Activated CD4-positive, alpha-beta T cell treated with anti-CD3 and anti-CD28 coated beads, Interleukin-2, amount 10 ng/mL, durations not matched to agents 7 days and 5 days (primary cell): ENCODE measurements at places on chromosomes 4 and X. TPM values are rescaled to one million over a fixed set of nuclear protein-coding genes. Genes with fewer than 3 reads are reported as not detected.

GRCh38 chr4:134548052-134548628 is 346.6 kb upstream of the PABPC4L start:
- H3K4me1 ChIP-seq, result no peaks in the 10 kb centered on the region
- no peaks in the 10 kb centered on the region for H3K36me3 ChIP-seq
- H3K27me3 ChIP-seq, result no peaks in the 10 kb centered on the region
- no peak for DNase-seq
- no peak overlapping the region for H3K4me3 ChIP-seq
- H3K27ac ChIP-seq, result no peak overlapping the region

MED14 gene
- total RNA-seq, result 41.7 TPM

DNA sequence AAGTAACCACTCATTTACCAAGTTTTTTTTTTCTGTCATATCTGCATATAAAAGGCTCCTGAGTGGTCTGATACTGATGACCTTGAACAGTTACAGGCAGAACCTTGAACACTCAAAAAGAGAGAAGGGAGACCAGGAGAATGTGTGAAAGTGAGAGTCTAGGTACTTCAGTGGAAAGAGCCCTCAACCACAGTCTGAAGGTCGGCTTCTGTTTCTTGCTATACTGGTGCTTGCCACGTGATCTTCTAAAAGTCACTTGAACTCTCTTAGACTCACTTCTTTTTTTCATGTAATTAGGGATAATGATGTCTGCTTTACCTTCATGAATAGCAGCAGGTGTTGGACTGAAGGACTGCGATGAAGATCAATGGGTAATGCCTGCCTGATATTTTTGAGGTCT is 22.8 kb downstream of the GABRB1 start:
- DNase-seq, result no peak
- no peak overlapping the region for H3K4me3 ChIP-seq
- no peaks in the 10 kb centered on the region for H3K4me1 ChIP-seq
- peaks cover 10% of the 10 kb centered on the region for H3K27me3 ChIP-seq

IGSF1 gene
- total RNA-seq, result not detected

DNA sequence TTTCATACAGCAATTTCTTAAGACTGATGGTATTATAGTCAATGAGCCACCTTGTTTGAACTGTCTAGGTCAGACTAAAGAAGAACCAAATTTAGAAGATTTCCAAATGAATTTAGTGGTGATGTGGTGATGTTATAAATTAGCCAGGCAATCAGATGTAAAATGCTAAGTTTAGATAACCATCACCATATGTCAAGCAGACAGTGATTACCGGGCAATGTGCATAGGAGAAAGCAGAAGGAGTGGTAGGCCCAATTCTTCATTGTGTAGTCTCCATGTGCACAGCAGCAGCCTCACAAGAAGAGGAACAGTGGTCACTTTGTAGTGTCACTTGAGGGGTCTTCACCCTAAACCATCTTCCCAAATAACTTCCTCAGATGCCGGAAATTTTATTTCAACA is 198.8 kb downstream of the ANTXR2 start:
- H3K27me3 ChIP-seq, result peaks cover 2% of the 10 kb centered on the region
- H3K36me3 ChIP-seq, result no peaks in the 10 kb centered on the region
- no peak overlapping the region for H3K27ac ChIP-seq

- H3K27me3 ChIP-seq, result peaks cover 2% of the 10 kb centered on the region
- no peak overlapping the region for H3K27ac ChIP-seq
- no peak overlapping the region for H3K4me3 ChIP-seq
- no peaks in the 10 kb centered on the region for H3K4me1 ChIP-seq
- no peaks in the 10 kb centered on the region for H3K36me3 ChIP-seq
Measured at GRCh38 chr4:88295656-88296055, 11.3 kb upstream of the PPM1K start.

GRCh38 chr4:10083861-10084641 is 32.5 kb downstream of the WDR1 start:
- DNase-seq, result no peak
- no peaks in the 10 kb centered on the region for H3K27me3 ChIP-seq
- peaks cover 52% of the 10 kb centered on the region for H3K36me3 ChIP-seq
- H3K4me1 ChIP-seq, result no peaks in the 10 kb centered on the region
- H3K4me3 ChIP-seq, result no peak overlapping the region

GRCh38 chr4:128471576-128471975 is 184.0 kb upstream of the PGRMC2 start:
- H3K36me3 ChIP-seq, result no peaks in the 10 kb centered on the region
- no peak overlapping the region for H3K4me3 ChIP-seq
- no peaks in the 10 kb centered on the region for H3K27me3 ChIP-seq
- no peaks in the 10 kb centered on the region for H3K4me1 ChIP-seq
- H3K27ac ChIP-seq, result no peak overlapping the region

PAK3 gene
- total RNA-seq, result 0.17 TPM

DNA sequence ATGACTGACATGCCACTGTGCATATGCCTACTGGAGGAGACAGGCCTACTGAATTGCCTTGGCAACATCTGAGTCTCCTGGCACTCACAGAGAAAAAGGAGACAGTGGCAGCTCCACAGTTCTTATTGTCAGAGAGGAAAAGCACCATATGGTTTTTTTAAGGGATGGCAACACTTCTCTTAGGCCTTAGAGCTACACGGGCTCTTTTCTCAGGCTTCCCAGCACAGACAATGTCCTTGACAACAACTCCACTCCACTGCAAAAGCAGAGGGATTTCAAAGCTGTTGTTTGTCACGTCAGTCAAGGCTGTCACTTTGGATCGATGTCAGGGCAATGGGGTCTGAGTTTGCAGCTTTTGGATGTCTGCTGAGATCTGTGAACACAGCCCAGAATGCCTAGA is 4.7 kb upstream of the CLCN4 start:
- peaks cover 28% of the 10 kb centered on the region for H3K27me3 ChIP-seq
- DNase-seq, result no peak
- no peak overlapping the region for H3K27ac ChIP-seq
- no peaks in the 10 kb centered on the region for H3K36me3 ChIP-seq
- H3K4me3 ChIP-seq, result no peak overlapping the region

SRPX2 gene
- not detected for total RNA-seq

DNA sequence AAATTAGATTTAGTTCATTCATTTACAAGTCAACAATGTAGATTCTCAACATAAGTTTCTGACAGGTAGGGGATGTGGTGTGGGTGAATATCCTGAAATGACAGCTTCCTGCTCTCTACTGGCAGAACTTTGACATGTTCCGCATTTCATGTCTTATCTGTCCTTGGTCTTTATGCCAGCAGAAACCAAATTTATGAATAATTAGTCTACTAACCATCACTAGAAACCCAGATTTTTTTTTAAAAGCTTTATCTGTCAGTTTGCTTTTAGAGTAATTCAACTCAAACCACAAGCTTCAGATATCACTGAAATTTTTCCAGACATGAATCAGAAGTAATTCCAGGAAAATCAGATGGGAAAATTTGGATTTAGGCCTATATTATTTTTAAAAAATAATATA is 17.9 kb downstream of the COQ2 start:
- H3K27ac ChIP-seq, result peak overlapping the region; percentile 27
- H3K36me3 ChIP-seq, result peaks cover 43% of the 10 kb centered on the region
- peaks cover 18% of the 10 kb centered on the region for H3K4me1 ChIP-seq
- no peaks in the 10 kb centered on the region for H3K27me3 ChIP-seq

- H3K4me1 ChIP-seq, result no peaks in the 10 kb centered on the region
- no peaks in the 10 kb centered on the region for H3K27me3 ChIP-seq
Measured at GRCh38 chrX:9662148-9662547, 103.5 kb downstream of the GPR143 start.

TENM3 gene
- total RNA-seq, result not detected

DNA sequence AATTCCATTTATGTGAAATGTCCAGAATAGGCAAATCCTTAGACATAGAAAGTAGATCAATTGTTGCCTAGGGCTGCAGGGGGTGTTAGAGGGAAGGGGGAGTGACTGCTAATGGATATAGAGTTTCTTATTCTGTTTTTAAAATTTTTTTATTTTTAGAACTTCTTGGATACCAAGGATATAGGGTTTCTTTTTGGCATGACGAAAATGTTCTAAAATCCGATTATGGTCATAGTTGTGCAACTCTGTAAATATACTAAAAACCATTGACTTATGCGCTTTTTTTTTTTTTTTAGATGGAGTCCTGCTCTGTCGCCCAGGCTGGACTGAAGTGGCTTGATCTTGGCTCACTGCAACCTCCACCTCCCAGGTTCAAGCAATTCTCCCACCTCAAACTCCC is 125.2 kb upstream of the USP9X start:
- no peaks in the 10 kb centered on the region for H3K36me3 ChIP-seq
- DNase-seq, result no peak
- H3K27me3 ChIP-seq, result no peaks in the 10 kb centered on the region
- no peak overlapping the region for H3K4me3 ChIP-seq
- no peak overlapping the region for H3K27ac ChIP-seq
- H3K4me1 ChIP-seq, result no peaks in the 10 kb centered on the region

GRCh38 chr4:81625422-81626417 is 154.0 kb upstream of the RASGEF1B start:
- no peak for DNase-seq
- no peaks in the 10 kb centered on the region for H3K36me3 ChIP-seq
- H3K27me3 ChIP-seq, result no peaks in the 10 kb centered on the region
- H3K4me1 ChIP-seq, result peaks cover 2% of the 10 kb centered on the region

DNA sequence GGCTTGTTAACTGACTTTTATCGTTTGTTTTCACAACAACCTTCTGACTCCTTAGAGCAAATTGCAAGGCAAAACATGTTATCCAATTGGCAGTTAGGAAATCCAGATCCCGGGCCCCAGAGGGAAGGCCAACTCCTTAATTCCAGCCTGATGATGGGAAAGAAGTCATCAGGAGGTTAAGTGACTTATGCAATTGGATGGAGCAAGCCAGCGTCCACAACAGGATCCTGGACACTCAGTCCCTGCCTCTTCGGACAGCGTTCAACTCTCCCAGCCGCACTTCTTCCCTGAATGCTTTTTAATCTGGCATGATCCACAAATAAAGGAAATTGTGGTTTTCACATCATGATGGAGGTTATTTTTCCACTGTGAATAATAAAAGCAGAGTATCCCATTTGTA is 310.1 kb downstream of the RAB28 start:
- H3K4me3 ChIP-seq, result no peak overlapping the region
- no peaks in the 10 kb centered on the region for H3K36me3 ChIP-seq
- H3K4me1 ChIP-seq, result no peaks in the 10 kb centered on the region

GRCh38 chr4:1051472-1051871 is 40.0 kb downstream of the FGFRL1 start:
- no peak overlapping the region for H3K4me3 ChIP-seq
- H3K27ac ChIP-seq, result no peak overlapping the region
- DNase-seq, result no peak
- peaks cover 10% of the 10 kb centered on the region for H3K4me1 ChIP-seq

DNA sequence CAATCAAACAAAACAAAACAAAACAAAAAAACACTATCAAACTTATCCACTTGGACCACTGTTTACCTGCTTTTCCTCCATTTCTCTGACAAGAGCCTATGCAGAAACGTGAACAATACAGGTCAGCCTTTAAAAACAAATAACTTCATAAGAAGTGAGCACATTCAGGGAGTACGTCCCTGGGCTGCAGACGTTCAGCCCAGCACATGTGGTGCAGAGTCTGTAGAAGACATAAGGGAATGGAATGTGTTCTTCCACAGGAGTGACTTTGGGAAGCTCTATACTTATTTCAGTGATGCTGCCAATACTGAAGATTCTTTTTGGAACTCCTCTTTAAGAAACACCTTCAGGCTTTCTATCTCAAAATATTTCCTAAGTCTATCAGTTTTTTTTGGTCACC is 120.6 kb downstream of the SPRY1 start:
- no peaks in the 10 kb centered on the region for H3K4me1 ChIP-seq
- DNase-seq, result no peak
- H3K36me3 ChIP-seq, result no peaks in the 10 kb centered on the region
- H3K4me3 ChIP-seq, result no peak overlapping the region
- peaks cover 8% of the 10 kb centered on the region for H3K27me3 ChIP-seq

DNA sequence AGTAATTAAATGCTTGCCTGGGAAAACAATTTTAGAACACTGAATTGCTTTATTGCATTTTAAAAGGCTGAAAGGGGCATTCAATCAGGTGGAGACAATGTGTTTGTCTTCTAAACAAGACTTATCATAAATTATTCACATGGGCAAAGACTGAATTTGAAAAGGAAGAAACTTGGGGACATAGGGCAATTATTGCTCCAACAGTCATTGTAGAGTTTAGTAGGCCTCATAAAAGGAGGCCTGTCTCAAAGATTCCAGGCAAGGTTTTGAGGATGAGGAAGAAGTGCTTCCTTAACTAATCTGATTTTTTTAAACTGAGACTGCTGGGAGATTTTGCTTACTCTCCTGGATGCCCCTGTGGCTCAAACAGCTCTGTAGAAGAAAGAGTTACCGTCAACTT is 174.4 kb upstream of the RPS6KA3 start:
- H3K27me3 ChIP-seq, result peaks cover 2% of the 10 kb centered on the region
- peaks cover 10% of the 10 kb centered on the region for H3K36me3 ChIP-seq
- H3K4me3 ChIP-seq, result no peak overlapping the region
- DNase-seq, result no peak
- H3K4me1 ChIP-seq, result peaks cover 70% of the 10 kb centered on the region
- peak overlapping the region; percentile 57 for H3K27ac ChIP-seq

- no peaks in the 10 kb centered on the region for H3K27me3 ChIP-seq
- H3K36me3 ChIP-seq, result no peaks in the 10 kb centered on the region
- no peaks in the 10 kb centered on the region for H3K4me1 ChIP-seq
- no peak for DNase-seq
Measured at GRCh38 chrX:33339219-33339618, 127.9 kb upstream of the DMD start.

PABPC1L2B gene
- not detected for total RNA-seq

DNA sequence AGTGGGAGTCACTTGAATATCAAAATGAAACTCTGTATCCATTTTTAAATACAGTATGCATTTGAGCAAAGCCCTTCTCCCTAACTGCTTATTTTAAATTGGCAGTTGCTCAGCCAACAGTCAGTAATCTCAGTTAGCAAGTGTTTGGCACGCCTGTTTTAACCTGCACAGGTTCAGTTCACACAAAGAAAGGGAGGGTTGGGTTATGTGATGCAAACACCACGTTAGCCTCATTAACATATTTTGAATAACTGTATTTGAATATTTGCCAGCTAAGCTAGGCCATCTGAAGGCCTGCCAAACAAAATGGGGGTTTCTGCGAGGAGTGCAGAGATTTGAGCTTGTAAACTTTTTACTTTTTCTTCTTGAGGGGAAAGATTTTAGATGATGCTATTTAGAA is 19.8 kb downstream of the GAB1 start:
- peaks cover 7% of the 10 kb centered on the region for H3K27me3 ChIP-seq
- H3K4me1 ChIP-seq, result peaks cover 23% of the 10 kb centered on the region
- no peak overlapping the region for H3K27ac ChIP-seq
- H3K36me3 ChIP-seq, result no peaks in the 10 kb centered on the region
- H3K4me3 ChIP-seq, result no peak overlapping the region

DNA sequence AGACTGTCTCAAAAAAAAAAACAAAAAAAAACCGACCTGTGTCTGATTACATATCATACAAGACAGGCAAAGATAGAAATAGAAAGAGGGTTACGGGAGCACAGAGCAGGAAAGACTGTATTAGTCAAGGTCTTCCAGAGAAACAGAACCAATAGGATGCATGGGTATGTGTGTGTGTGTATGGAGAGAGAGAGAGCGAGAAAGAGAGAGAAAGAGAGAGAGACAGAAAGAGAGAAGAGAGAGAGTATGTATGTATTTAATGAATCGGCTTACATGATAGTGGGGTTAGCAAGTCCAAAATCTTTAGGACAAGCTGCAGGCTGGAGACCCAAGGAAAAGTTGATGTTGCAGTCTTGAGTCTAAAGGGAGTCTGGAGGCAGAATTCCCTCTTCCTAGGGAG is 7.5 kb upstream of the DDX3X start:
- H3K4me3 ChIP-seq, result no peak overlapping the region
- peaks cover 18% of the 10 kb centered on the region for H3K4me1 ChIP-seq
- no peak overlapping the region for H3K27ac ChIP-seq
- no peaks in the 10 kb centered on the region for H3K36me3 ChIP-seq
- DNase-seq, result no peak
- H3K27me3 ChIP-seq, result no peaks in the 10 kb centered on the region

- H3K36me3 ChIP-seq, result peaks cover 3% of the 10 kb centered on the region
- peak overlapping the region; percentile 4 for H3K4me3 ChIP-seq
- no peak overlapping the region for H3K27ac ChIP-seq
- H3K4me1 ChIP-seq, result peaks cover 10% of the 10 kb centered on the region
- DNase-seq, result peak; percentile 8
Measured at GRCh38 chr4:118351851-118352827, 664 bp downstream of the PRSS12 start.

MAGEC2 gene
- not detected for total RNA-seq

VCX gene
- total RNA-seq, result not detected
